ENCODE measurements at places on chromosomes 11 and 22.
A peak's percentile ranks its signal among the peaks of the same experiment; 100 is the strongest.

- no peaks in the 10 kb centered on the region for H3K27me3 ChIP-seq
- H3K4me3 ChIP-seq: no peak overlapping the region
- H3K27ac ChIP-seq: no peak overlapping the region
- no peak for DNase-seq
These were observed 720.1 kb downstream of the DLG2 start for GRCh38 chr11:84906995-84907394.

- H3K4me3 ChIP-seq: peak overlapping the region; percentile 64
- H3K27me3 ChIP-seq: no peaks in the 10 kb centered on the region
- H3K27ac ChIP-seq: no peak overlapping the region
- no peaks in the 10 kb centered on the region for H3K36me3 ChIP-seq
These were observed 904 bp downstream of the SLC35F2 start for GRCh38 chr11:107857550-107858216.

GRCh38 chr11:32430568-32431381, 4.6 kb downstream of the WT1 start:
- no peaks in the 10 kb centered on the region for H3K4me1 ChIP-seq
- no peak for DNase-seq
- H3K4me3 ChIP-seq: no peak overlapping the region
- peaks cover 67% of the 10 kb centered on the region for H3K27me3 ChIP-seq
- H3K27ac ChIP-seq: no peak overlapping the region

GRCh38 chr22:18048441-18048898, 24.1 kb upstream of the MICAL3 start:
- no peak overlapping the region for H3K4me3 ChIP-seq
- no peak overlapping the region for H3K27ac ChIP-seq
- H3K36me3 ChIP-seq: no peaks in the 10 kb centered on the region
- no peaks in the 10 kb centered on the region for H3K4me1 ChIP-seq
- no peak for DNase-seq

GRCh38 chr11:2382936-2383851, 6.1 kb downstream of the CD81 start:
- no peak for DNase-seq
- no peak overlapping the region for H3K4me3 ChIP-seq
- H3K36me3 ChIP-seq: peaks cover 82% of the 10 kb centered on the region
- peaks cover 51% of the 10 kb centered on the region for H3K4me1 ChIP-seq

GRCh38 chr22:47736186-47737034, 974.0 kb downstream of the TBC1D22A start:
- no peak overlapping the region for H3K27ac ChIP-seq
- no peak overlapping the region for H3K4me3 ChIP-seq
- H3K36me3 ChIP-seq: no peaks in the 10 kb centered on the region

- H3K4me1 ChIP-seq: no peaks in the 10 kb centered on the region
- no peak overlapping the region for H3K4me3 ChIP-seq
- no peaks in the 10 kb centered on the region for H3K27me3 ChIP-seq
- no peak overlapping the region for H3K27ac ChIP-seq
- DNase-seq: no peak
These were observed 115.8 kb downstream of the CSNK2A3 start for GRCh38 chr11:11237070-11237832.

DNA sequence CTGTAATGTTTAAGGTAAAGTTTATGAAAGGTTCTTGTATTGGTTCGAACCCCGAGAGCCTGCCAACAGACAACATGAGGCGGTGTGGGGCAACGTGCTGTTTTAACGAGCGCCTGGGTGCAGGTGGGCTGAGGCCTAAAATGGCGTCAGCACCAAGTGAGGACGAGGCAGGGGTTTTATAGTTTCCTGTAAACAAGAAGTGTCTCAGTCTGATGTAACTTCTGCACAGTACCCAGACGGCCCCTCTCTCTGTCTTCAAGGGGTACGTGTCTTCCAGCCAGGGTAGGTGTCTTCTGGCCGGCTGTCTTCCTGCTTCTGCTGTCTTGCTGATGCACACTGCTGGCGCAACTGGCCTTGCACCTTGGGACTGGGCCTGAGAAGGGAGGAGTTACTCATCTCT, 2.7 kb downstream of the PPFIBP2 start:
- no peak for DNase-seq
- no peaks in the 10 kb centered on the region for H3K36me3 ChIP-seq
- H3K27me3 ChIP-seq: no peaks in the 10 kb centered on the region

DNA sequence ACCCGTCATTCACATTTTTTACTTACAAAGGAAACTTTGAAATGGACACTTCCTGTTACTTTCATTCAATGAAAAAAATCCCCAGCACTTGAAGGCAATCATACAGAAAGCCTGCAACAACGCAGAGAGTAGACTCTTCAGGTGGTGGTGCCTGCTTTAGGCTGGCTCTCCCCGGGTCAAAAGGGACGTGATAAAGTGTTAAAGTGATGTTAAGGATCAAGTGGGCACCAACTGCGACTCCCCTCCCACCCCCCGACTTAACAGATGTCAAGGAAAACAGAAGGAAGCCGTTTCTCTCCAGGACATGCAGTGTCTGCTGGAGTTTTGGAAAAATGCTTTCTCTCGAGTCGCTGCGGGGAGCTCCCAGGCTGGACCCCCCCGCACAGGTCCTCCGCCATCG, 414 bp upstream of the PNPLA3 start:
- H3K36me3 ChIP-seq: no peaks in the 10 kb centered on the region
- peak overlapping the region; percentile 73 for H3K27ac ChIP-seq
- peak; percentile 58 for DNase-seq
- peak overlapping the region; percentile 69 for H3K4me3 ChIP-seq
- H3K4me1 ChIP-seq: peaks cover 65% of the 10 kb centered on the region

DNA sequence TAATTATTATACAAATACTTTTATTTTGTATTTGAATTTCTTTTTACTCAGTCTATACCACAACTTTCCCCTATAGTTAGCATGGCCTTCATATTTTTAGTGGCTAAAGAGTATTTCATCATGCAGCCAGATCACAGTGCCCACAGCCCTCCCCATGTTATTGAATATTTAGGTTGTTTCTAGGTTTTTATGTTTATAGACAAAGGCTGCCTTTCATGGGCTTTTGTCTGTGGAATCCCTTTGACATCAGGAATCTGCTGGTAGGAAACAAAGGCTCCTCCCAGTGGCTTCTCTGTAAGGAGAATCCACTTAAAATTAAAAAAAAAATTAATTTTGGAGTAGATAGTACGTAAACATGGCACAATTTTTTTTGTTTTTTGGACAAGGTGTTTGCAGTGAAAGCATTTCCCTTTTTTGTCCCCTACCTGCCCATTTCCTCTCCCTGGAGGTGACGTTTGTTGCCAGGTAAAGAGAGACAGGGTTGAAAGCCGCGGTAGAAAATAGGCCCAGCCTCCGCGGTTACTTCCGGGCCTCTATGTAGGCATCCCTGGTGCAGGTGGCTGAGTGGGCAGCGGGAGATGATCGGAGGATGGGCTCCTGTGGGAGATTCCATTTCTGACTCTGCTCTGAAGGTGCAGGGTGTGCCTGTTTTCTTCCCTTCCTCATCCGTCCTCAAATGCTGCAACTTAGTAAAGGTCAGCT, 82.2 kb upstream of the OR4B1 start:
- H3K27me3 ChIP-seq: no peaks in the 10 kb centered on the region
- H3K27ac ChIP-seq: no peak overlapping the region
- no peak overlapping the region for H3K4me3 ChIP-seq

GRCh38 chr11:120120805-120121335, 17.0 kb downstream of the TRIM29 start:
- H3K36me3 ChIP-seq: no peaks in the 10 kb centered on the region
- H3K4me3 ChIP-seq: no peak overlapping the region
- H3K4me1 ChIP-seq: no peaks in the 10 kb centered on the region

DNA sequence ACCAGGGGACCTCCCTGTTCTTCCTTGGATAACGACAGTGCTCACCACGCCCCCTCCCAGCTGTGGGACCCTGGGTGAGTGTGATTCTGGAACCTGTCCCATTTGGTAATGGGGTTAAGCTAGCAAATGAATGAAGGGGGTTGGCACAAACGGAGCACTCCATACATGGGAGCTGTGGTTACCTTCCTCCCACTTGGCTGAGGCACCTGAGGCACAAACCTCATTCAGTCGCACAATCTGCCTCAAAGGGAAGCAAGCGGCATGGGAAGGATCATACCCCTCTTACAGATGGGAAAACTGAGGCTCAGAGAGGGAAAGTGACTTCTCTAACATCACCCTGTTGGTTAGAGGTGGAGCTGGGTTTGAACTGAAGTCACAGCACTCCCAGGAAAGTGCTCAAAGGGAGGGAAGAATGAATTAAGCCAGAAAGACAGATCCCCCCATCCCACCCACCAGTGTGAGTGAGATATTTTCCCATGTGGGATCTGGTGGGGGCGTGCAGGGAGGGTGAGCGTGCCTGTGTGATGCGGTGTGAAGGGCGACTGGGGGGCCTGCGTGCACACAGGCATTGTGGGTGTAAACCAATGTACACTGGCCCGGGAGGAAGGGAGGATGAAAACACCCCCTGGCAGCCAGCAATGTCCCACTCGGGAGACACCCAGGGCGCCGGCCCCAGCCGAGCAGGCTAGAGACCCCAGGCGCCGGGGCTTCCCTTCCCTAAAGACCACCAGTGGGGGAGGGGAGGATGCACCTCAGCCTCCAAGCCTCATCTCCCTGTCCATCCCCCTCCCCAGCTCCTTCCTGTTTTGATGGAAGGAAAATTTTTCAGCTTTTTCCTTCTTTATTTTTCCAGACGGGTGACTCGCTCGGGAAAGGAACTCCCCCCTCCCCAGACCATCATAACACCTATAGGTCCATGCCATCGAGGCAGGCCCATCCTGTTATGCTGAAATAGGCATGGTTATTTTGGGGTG, 8.0 kb upstream of the PDGFB start:
- no peaks in the 10 kb centered on the region for H3K36me3 ChIP-seq
- no peaks in the 10 kb centered on the region for H3K27me3 ChIP-seq
- peak; percentile 63 for DNase-seq
- no peak overlapping the region for H3K4me3 ChIP-seq

DNA sequence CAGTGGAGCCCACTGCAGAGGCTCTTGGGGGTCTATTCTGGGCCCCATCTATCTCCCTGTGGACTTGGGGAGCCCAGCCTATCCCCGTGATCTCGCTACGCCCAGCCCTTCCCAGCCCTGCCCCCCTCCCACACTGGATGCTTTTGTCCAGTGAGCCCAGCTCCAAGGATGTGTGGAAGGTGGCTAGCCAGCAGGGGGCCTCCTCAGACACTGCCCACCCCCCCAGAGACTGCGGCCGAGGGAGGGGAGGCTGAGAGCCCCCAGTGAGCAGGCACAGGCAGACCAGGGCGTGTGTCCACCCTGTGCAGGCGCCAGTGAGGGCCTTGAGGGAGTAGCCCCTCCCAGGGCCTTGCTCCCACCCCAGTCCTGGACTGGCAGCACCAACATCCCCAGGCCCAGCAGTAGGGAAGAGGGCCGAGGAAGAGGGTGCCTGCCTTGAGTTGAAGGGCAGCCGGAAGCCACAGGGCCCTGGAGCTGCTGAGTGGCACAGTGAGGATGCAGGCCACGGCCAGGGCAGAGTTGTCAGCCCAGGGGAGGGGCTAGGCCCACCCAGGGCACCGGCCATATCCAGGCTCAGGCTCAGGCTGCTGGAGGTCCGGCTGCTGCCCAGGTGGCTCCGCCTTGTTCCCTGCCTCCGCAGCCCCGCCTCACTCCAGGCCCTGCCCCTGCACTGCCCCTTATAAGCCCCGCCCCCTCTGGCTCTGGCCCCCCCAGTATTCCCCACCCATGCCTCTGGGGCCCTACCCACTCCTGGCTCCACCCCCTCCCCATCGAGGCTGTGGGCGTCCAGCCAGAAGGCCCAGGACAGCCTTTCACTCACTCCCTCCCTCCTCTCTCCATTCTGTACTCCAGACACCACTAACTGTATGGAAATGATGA, 28.0 kb downstream of the MOB2 start:
- H3K36me3 ChIP-seq: no peaks in the 10 kb centered on the region
- no peaks in the 10 kb centered on the region for H3K4me1 ChIP-seq
- no peak overlapping the region for H3K27ac ChIP-seq
- DNase-seq: no peak

- H3K36me3 ChIP-seq: peaks cover 12% of the 10 kb centered on the region
- no peaks in the 10 kb centered on the region for H3K27me3 ChIP-seq
- peak; percentile 87 for DNase-seq
- H3K4me3 ChIP-seq: peak overlapping the region; percentile 20
- peak overlapping the region; percentile 74 for H3K27ac ChIP-seq
These were observed 11.0 kb upstream of the PLAAT2 start for GRCh38 chr11:63573881-63574855.

GRCh38 chr22:25690798-25691197, 51.2 kb upstream of the MYO18B start:
- H3K4me1 ChIP-seq: no peaks in the 10 kb centered on the region
- H3K27ac ChIP-seq: no peak overlapping the region
- H3K27me3 ChIP-seq: no peaks in the 10 kb centered on the region
- peaks cover 3% of the 10 kb centered on the region for H3K36me3 ChIP-seq

GRCh38 chr11:132106096-132106982, 735.9 kb downstream of the NTM start:
- DNase-seq: no peak
- peaks cover under 1% of the 10 kb centered on the region for H3K4me1 ChIP-seq
- H3K4me3 ChIP-seq: no peak overlapping the region
- no peak overlapping the region for H3K27ac ChIP-seq
- no peaks in the 10 kb centered on the region for H3K36me3 ChIP-seq

GRCh38 chr11:118882491-118882890, 1.2 kb upstream of the CXCR5 start:
- DNase-seq: no peak
- no peak overlapping the region for H3K4me3 ChIP-seq
- peaks cover 3% of the 10 kb centered on the region for H3K4me1 ChIP-seq
- H3K27me3 ChIP-seq: no peaks in the 10 kb centered on the region
- H3K36me3 ChIP-seq: no peaks in the 10 kb centered on the region
- H3K27ac ChIP-seq: no peak overlapping the region

GRCh38 chr11:83151274-83151977, 5.5 kb upstream of the PCF11 start:
- H3K4me3 ChIP-seq: no peak overlapping the region
- no peak for DNase-seq
- H3K4me1 ChIP-seq: no peaks in the 10 kb centered on the region
- no peaks in the 10 kb centered on the region for H3K36me3 ChIP-seq

GRCh38 chr22:34105461-34106062, 185.3 kb upstream of the LARGE1 start:
- peak; percentile 5 for DNase-seq
- no peaks in the 10 kb centered on the region for H3K36me3 ChIP-seq
- no peaks in the 10 kb centered on the region for H3K27me3 ChIP-seq
- no peaks in the 10 kb centered on the region for H3K4me1 ChIP-seq

- no peak overlapping the region for H3K27ac ChIP-seq
- no peak for DNase-seq
- peaks cover 9% of the 10 kb centered on the region for H3K4me1 ChIP-seq
- H3K27me3 ChIP-seq: no peaks in the 10 kb centered on the region
These were observed 13.8 kb downstream of the ATP5MG start for GRCh38 chr11:118415062-118415738.

DNA sequence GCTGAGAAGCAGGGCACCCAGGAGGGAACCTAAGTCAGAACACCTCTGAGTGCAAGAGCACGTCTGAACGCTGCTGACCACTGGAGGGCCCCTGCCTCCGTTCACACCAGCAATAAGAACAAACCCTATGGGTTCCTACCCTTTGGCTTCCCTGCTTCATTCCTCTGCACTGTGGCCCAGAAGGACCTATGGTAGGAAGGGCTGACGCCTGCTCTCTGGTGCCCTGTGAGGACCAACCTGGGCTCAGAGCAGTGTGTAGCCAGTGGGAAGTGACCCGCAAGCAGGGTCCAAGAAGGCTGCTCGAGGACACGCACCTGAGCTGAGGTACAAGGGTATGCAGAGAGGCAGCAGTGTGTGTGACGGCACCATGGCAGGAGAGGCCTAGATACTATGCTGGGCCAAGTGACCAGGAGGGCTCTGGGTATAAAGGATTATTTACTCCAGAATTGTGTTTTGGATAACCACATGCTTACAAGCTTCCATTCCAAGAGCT, 68.8 kb upstream of the CLTCL1 start:
- H3K4me3 ChIP-seq: no peak overlapping the region
- H3K4me1 ChIP-seq: peaks cover 22% of the 10 kb centered on the region
- H3K36me3 ChIP-seq: peaks cover 73% of the 10 kb centered on the region
- DNase-seq: no peak

All from SJSA1 (cell line).